Stimulated activated CD4-positive, alpha-beta T cell treated with anti-CD3 and anti-CD28 coated beads, Interleukin-12 subunit alpha, Interleukin-12 subunit beta, amount 100 ng/mL, for 24 hours (primary cell): ENCODE measurements at places on chromosomes 2 and 18.
A peak's percentile ranks its signal among the peaks of the same experiment; 100 is the strongest.

GRCh38 chr2:18719978-18720775 is 130.8 kb upstream of the NT5C1B start:
- DNase-seq = no peak

- DNase-seq = no peak
These were observed 91.1 kb upstream of the REG3A start for GRCh38 chr2:79250656-79251055.

DNA sequence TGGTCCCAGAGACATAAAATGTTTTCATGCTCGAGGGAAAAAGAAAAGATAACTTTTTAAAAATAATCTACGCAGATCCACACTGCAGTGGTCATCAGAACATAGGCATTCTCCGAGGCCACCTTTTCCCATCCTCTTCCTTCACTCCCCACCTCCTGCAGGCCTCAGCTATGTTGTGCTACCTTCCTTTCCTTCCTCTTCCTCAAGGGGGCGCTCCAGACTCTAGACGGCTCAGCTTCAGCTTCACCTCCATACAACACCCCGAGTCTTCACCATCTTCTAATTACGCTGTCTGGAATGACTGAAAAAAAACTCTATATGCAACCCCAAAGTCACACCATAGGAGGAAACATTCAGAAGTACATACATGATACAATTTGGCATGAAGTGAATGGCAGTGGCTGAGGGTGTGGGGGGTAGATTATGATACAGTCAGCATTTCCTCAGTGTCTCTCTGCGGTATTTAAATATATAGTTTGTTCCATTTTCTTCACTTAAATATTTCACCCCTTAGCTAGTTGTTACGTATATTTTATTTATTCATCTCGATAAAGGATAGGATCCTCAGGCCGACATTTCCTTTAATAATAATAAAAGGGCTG is 583.6 kb downstream of the IRS1 start:
- DNase-seq = peak; percentile 28

GRCh38 chr2:207083361-207084110 is 82.2 kb downstream of the KLF7 start:
- no peak for DNase-seq

GRCh38 chr18:23038712-23039111 is 96.6 kb upstream of the CABLES1 start:
- no peak for DNase-seq

GRCh38 chr18:2236232-2236631 is 335.1 kb downstream of the METTL4 start:
- no peak for DNase-seq

GRCh38 chr2:67854103-67854743 is 208.6 kb downstream of the C1D start:
- DNase-seq = no peak

DNA sequence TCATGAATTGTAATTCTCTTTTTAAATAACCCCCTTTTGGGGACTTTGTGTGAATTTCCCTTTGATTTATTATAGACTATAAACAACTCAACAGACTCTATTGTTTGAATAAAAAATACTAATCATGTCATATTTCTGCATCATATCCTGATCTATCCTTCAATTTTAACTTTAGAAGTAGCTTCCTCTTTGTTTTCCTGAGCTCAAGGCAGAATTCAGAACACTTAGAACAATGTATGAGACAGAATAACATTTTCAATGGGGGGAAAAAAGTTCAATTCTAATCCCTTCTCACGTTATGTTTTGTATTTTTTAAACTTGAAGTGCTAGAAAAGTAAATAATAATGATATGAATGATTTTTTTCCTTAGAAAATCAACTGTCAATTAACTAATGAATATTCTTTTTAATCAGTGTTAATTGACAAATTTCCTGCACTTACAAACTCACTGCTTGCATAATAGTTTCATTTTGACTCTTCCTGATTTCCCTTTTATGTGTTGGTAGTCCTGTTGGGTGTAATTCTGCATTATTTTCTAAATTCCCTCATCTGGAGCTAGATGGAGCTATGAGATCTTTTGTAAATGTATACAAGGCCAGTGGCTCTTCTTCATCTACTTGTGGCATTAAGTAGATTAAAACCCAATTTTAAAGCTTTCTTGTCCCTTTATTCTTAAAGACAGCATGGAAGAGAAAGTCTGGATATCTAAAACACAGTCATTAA is 326.1 kb downstream of the PARD3B start:
- no peak for DNase-seq

- DNase-seq = no peak
These were observed 138.0 kb downstream of the ZFP36L2 start for GRCh38 chr2:43088143-43089073.

- DNase-seq = no peak
These were observed 6.5 kb upstream of the NDUFV2 start for GRCh38 chr18:9096007-9096371.

DNA sequence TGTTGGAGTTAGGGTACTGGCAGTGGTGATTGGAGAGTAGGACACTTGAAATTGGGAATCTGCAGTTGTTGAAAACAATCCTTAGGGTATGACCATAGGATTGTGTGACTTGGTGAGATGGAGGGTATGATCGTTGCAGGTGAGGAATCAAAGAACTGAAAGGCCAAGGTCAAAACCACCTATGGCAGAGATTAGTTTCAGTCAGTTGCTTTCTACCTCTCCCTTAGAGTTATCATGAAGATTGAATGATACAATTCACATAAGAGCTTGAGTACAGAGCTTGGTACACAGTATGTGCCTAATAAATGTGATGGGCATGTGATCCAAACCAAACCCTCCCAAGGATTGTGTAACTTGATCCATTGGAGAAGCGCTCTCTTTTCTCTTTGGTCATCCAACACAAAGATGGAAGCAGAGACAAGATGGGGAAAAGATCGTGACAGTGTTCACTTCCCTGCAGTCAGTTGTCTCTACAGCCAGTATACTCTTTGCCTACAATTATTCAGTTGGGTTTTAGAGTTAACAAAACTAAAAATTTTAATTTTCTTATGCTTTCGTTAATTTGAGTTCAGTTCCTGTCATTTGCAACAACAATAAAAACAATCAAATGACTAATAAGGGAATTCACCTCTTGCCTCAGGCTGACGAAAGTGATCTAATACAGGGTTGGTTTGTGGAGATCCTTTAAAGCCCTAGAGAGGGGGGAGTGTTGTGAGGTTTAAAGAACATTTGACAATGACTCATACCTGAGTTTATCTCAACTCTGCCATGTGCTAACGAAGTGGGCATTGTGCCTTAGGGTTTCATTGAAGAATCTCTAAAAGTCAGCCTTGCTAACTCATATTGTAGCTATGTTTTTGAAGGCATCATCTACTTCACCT is 14.8 kb upstream of the SMAD2 start:
- DNase-seq = no peak

GRCh38 chr2:196101325-196101991 is 32.8 kb upstream of the DNAH7 start:
- DNase-seq = peak; percentile 29

DNA sequence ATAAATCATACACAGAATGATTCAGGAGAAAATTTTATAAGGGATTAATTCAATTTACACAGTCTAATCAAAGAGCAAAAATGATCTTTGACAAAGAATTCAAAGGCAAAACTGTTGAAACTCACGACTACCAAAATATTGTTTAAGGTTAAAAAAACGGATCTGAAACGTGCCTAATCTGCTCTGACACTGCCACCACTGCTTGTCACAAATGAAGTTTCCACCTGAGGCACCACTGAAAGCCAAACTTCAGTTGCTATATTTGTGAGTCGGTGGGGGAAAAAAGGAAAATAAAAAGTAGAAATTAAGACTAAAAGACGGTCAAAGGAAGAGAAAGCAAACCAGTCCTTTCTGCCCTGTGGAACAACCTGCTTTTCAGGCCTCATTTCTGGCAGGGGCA is 140.6 kb upstream of the DNMT3A start:
- no peak for DNase-seq

- DNase-seq = no peak
These were observed 37.4 kb upstream of the SATB2 start for GRCh38 chr2:199495147-199495546.

- DNase-seq = peak; percentile 84
These were observed 10.0 kb upstream of the NR4A2 start for GRCh38 chr2:156342254-156343095.

DNA sequence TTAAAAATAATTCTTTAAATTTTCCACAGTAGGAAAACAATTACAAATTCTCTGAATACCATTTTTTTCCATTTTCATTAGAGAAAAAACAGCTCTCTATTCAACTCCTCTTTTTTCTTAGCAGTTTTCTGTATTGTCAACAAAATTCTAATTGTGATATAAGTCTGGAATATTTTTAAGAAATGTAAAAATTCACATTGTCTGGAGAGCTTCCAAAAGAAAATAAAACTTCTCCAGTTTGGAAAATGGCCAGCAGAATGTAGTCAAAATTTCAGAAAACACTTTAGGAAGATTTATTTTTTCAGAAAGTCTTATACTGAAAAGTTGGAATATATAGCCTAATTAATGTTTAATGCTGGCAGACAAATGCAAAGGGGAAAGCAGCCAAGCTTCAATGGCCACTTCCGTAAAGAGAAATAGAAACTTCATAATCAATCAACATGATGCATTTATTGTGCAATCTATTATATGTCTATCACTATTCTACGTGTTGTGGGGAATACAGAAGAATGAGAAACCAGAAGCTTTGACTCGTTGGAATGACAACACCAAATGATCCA is 733.2 kb upstream of the PKDCC start:
- no peak for DNase-seq

DNA sequence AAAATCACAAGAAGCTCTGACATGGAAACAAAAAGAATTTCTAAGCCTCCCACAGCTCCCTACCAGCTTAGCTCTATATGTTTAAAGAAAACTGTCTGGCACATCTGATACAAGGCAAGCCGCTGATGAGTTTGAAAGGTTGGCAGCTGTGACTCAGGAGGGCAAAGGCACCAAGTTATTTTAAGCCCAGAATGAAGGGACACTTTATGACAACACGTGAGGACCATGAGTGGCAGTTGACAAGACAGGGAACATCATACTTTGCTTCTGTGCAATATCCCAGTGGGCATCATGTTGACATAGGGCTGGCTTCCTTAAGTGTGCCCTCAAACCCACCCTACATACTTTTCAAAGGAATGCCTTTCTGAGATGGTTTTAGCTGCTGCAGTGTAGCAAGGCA is 272.9 kb downstream of the CLIP4 start:
- DNase-seq = no peak

DNA sequence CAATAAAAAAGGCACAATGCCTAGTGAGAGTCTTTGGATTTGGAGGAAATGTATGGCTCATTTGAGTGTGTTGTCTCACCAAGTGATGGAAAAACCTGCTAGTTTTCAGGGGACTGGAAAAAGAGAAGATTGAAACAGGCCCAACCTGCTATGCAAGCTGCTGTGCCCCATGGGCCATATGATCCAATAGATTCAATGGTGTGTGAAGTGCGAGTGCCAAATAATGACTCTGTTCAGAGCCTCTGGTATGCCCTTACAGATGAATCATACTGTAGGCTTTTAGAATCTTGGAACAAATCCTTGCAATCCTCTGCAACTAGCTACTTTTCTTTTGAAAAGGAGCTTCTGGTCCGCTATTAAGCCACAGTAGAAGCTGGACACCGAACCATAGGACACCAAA is 529.8 kb upstream of the CNTNAP5 start:
- no peak for DNase-seq

- DNase-seq = no peak
These were observed 6.2 kb downstream of the PRKD3 start for GRCh38 chr2:37318401-37318800.

DNA sequence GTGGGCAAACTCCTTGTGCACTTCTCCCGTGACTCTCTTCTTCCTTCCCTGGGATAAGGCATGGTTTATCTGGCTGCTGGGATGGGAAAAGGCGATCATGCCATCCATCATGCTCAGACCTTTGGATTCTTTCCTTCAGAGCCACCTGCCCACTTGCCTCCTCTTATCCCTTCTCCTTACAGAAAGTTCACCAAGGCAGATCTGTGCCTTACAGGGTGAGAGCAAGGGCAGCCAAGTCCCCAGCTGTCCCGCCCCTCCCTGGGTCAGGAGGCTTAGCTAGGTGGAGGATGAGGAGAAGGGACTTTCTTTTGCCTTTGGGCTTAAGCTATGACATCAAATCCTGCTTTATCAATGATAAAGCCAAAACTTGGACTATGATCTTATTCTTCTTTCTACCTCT is 47.6 kb downstream of the KCNE4 start:
- DNase-seq = no peak

GRCh38 chr2:20781656-20782265 is 41.1 kb downstream of the LDAH start:
- no peak for DNase-seq

- no peak for DNase-seq
These were observed 203.4 kb upstream of the TNP1 start for GRCh38 chr2:217063238-217063755.

- DNase-seq = no peak
These were observed 10.3 kb upstream of the NTSR2 start for GRCh38 chr2:11680182-11680900.

DNA sequence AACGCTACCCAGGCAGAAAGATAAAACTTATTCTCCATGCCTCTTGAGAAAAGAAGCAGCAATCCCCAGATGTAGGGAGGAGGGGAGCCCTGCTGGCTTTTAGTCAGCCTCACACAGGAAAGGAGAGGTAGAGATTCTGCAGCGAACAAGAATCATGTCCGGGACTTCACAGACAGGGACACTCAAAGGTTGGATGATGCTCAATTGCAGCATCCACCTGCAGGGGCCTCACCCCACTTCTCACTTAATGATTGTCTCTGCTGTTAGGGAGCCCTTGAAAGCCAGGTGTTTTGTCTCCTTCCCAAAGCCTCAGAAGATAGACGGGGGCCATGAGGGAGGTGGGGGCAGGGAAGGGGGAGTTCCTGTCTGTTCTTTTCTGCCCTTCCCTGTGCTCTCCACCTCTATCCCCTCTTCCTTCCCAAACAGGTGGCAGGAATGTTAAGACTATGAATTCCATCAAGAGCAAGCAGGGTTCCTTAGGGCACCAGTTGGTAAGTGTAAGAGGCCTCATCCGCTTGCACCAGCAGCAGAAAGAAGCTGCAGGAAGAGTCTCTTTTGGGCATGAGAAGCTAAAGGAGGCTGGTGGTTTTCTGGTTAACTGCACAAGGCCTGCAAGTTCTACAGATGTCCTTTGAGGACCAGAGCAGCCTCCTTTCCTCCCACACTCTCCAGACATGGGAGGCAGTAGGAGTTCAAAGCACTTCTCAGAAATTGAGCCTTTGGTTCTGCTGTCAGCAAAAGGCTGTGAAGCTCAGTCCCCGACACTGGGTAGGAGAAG is 154.7 kb upstream of the TNP1 start:
- no peak for DNase-seq
